Metanephros (tissue), 2 donors: ENCODE measurements at places on chromosomes 11 and 22. TPM values are rescaled to one million over a fixed set of nuclear protein-coding genes. Genes with fewer than 3 reads are reported as not detected.

Gene OR8A1
- total RNA-seq: not detected

Gene OR4X1
- not detected for total RNA-seq

Gene SCN4B
- 2.0 TPM for total RNA-seq

Gene STX5
- 34.2 TPM for total RNA-seq

Gene INPPL1
- total RNA-seq: 112 TPM

Gene HSPB2
- total RNA-seq: 3.2 TPM

Gene MMP7
- total RNA-seq: 33.2 TPM

Gene GPHA2
- 1.3 TPM for total RNA-seq

Gene TMA7B
- 0.12 TPM for total RNA-seq

Gene TRIM51
- not detected for total RNA-seq

Gene CSKMT
- total RNA-seq: 8.9 TPM

Gene C1QTNF5
- total RNA-seq: 39.0 TPM

Gene BTG4
- not detected for total RNA-seq

Gene FAM83F
- total RNA-seq: 2.5 TPM

Gene TEX54
- total RNA-seq: not detected
